Activated T-helper 1 cell treated with anti-CD3 and anti-CD28 coated beads, Interleukin-12 subunit alpha, Interleukin-12 subunit beta, Interleukin-2, Interleukin-4 antibody, amounts not matched to agents 30 ng/mL and 10 ng/mL and 1 ng/mL, durations not matched to agents 14 hours and 24 hours and 36 hours (primary cell): ENCODE measurements at places on chromosomes 16 and 17. TPM values are rescaled to one million over a fixed set of nuclear protein-coding genes. Genes with fewer than 3 reads are reported as not detected.

- peaks cover 31% of the 10 kb centered on the region for H3K4me1 ChIP-seq
- H3K27me3 ChIP-seq, result no peaks in the 10 kb centered on the region
- H3K4me3 ChIP-seq, result peak overlapping the region; percentile 87
- no peak overlapping the region for H3K27ac ChIP-seq
These were observed 1.2 kb downstream of the COASY start for GRCh38 chr17:42563143-42563509.

DNA sequence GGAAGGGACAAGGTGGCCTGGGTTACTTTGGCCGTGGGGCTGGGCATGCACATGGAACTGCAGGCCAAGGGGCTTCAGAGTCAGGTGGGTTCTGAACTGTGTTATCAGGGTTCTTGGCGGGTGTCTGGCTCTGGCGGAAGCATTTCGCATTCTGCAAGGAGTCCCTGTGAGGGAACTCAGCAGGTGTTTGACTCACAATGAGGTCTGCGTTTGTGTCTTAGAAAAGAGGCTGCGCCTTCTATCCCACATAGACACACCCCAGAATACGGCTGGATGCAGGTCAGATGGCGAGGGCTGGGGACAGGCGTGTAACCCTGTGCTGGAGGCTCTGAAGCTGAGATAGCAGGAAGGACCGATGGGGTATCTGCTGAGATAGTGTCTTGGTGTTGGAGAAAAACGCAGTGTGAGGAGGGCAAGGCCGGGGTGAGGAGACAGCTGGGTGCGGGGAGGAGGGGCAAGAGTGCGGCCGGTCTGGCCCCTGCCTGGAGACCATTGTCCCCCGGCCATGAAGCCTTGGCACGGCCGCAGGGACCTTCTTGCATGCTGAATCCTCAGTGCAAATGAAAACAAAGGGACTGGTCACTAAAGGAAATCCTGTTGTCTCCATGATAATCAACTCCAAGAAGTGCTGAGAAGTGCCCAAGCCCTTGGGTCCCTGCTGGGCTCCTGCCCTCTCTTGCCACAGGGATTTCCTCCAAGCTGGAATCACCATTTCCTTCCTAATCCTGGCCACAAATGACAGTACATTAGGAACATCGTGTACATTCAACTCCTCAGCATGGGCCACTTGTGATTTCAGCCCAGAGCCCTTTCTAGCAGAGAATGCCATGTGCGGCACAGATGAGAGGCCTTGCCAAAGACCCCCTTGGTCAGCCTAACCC is 22.8 kb upstream of the MTSS2 start:
- H3K4me1 ChIP-seq, result no peaks in the 10 kb centered on the region
- DNase-seq, result no peak
- no peak overlapping the region for H3K4me3 ChIP-seq
- H3K36me3 ChIP-seq, result no peaks in the 10 kb centered on the region

GRCh38 chr17:35138218-35138617 is 3.9 kb downstream of the NLE1 start:
- H3K27me3 ChIP-seq, result no peaks in the 10 kb centered on the region
- no peak for DNase-seq
- no peak overlapping the region for H3K27ac ChIP-seq
- peaks cover 5% of the 10 kb centered on the region for H3K4me1 ChIP-seq
- peaks cover 45% of the 10 kb centered on the region for H3K36me3 ChIP-seq

GRCh38 chr16:19783363-19784182 is 65.5 kb downstream of the IQCK start:
- no peak overlapping the region for H3K4me3 ChIP-seq
- H3K4me1 ChIP-seq, result no peaks in the 10 kb centered on the region
- DNase-seq, result no peak
- H3K27ac ChIP-seq, result no peak overlapping the region
- H3K27me3 ChIP-seq, result peaks cover 3% of the 10 kb centered on the region
- H3K36me3 ChIP-seq, result no peaks in the 10 kb centered on the region

DNA sequence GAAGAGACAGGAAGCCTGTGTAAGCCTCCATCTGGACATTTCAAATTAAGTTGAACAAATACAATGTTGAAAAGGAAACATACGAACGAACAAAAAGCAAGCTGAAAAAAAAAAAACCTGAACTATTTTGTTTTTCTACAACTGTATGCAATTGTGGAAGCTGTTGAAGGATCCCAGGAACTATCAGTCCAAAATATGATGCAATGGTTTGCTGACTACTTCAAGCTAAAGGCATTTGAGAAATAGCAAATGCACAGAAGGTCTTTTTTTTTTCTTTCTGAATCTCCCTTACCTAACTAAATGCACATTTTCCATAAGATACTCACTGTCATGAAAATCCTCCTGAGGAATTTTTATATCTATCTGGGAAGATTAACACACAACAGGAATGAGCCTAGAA is 40.2 kb downstream of the MAF start:
- no peaks in the 10 kb centered on the region for H3K4me1 ChIP-seq
- H3K27me3 ChIP-seq, result peaks cover 13% of the 10 kb centered on the region
- no peaks in the 10 kb centered on the region for H3K36me3 ChIP-seq
- no peak overlapping the region for H3K27ac ChIP-seq
- no peak overlapping the region for H3K4me3 ChIP-seq
- no peak for DNase-seq

Gene SLFN11
- total RNA-seq, result 70.8 and 76.0 TPM in 2 replicates

Gene CCL3
- total RNA-seq, result 1,244 and 1,261 TPM in 2 replicates

DNA sequence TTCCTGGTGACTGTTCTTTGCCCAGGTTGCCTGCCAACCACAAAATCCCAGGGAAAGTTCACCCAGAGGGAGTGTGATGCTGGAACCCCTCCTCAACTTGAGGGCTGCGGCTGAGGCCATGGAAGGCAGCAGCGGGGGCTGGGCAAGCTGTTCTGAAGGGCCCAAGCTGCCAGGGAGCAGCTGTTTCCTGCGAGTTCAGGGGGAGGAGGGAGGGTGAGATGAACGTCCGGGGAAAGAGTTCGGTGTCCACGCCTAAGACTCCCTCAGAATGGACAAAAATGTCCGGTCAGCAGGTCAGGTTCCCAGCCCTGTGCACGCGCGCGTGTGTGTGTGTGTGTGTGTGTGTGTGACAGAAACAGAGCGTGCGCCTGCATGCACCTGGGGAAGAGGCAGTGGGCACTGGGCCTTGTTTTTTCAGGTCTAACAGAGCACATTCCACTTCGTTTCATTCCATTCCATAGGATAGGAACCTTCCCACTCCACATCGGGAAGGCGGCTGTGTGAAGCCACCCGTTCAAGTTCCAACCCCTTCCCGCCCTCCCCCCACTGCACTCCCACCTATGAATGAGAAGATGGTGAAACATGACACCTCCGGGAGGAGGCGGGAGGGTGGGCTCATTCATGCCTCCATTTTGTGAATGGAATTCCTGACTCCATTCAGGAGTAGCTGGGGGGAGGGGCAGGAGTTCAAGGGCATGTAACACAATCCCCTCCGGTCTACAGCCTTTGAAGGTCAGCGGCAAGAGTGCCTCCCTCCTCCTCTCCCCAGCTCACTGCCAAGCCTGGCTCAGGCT is 15.7 kb downstream of the ETV4 start:
- H3K27me3 ChIP-seq, result no peaks in the 10 kb centered on the region
- no peak overlapping the region for H3K4me3 ChIP-seq
- no peaks in the 10 kb centered on the region for H3K4me1 ChIP-seq

Gene CX3CL1
- total RNA-seq, result not detected in 2 replicates

GRCh38 chr16:62036802-62037135 is 531 bp upstream of the CDH8 start:
- no peak for DNase-seq
- H3K4me1 ChIP-seq, result no peaks in the 10 kb centered on the region
- H3K27ac ChIP-seq, result no peak overlapping the region
- H3K36me3 ChIP-seq, result no peaks in the 10 kb centered on the region

- no peak overlapping the region for H3K27ac ChIP-seq
- no peak overlapping the region for H3K4me3 ChIP-seq
- peaks cover 5% of the 10 kb centered on the region for H3K4me1 ChIP-seq
- H3K27me3 ChIP-seq, result no peaks in the 10 kb centered on the region
- no peak for DNase-seq
These were observed 79.4 kb downstream of the CCDC182 start for GRCh38 chr17:57665696-57666095.

DNA sequence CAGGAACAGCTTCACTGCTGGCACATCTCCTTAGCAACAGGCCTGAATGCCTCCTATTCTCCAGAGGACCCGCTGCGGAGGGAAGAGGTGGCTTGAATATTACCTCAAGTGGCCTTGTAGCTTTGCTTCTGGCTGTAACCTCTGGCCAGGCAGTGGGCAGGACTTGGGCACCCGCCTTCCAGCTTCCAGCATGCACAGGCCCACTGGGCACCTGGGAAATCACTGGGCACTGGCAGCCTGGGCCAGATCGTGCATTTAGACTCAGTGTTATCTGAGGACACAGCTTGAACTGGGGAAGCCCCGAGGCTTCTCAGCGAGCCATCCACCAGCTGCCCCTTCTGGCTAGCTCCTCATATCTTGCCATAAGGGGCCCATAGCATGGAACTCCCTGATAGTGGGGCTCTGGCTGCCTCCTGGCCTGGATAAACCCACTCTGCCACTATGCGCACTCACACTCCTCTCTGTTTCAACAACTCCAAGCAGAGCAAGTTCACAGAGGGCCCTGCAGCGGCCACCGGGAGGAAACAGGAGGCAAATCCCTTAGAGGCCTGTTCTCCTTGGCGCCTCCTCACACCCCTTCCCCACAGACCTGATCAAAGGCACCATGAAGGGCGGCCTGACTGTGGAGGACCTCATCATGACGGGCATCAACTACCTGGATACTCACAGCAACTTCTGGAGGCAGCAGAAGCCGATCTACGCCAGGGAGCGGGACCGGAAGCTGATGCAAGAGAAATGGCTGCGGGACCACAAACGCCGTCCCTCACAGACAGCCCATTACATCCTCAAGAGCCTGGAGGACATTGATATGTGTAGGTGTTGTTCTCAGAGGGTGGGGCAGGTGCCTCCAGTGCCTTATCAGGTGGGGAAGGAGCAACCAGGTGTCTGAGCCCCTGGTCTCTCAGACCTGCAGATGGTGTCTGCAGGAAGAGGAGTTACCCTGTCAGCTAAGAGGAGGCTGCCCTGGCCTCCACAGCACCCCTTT is 7.8 kb downstream of the ODAD4 start:
- H3K27ac ChIP-seq, result no peak overlapping the region
- DNase-seq, result no peak
- H3K4me1 ChIP-seq, result no peaks in the 10 kb centered on the region

DNA sequence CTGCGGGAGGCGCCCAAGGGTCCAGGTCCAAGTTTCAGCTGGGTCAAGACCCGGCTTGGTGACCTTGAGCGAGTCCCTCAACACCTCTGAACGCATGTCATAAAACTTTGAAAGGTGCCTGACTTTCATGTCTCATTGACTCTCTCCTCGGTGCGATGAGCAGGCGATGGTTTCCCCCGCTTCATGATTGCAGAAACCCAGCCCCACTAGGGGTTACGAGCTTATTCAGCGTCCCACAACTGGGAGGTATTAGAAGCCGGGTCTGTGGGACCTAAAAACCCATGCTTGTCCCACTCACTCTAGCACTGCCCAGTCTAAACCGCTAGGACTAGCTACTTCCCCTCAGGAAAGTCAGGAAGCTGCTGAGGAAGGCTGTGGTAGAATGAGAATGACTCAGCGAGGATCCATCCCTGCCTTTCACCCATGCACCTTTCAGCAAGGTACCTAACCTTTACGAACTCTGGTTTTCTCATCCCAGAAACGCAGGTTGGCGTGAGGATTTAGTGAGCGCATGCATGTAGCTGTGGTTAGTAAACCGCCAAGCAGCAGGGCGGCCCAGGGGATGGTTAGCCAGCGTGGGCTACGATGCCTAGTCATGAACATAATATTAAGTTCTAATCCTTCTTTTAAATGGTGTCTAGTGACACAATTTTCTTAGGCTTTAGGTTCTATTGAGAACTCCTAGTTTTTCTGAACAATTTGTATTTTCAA is 26.2 kb upstream of the RFFL start:
- H3K36me3 ChIP-seq, result peaks cover 3% of the 10 kb centered on the region
- DNase-seq, result no peak
- peaks cover 50% of the 10 kb centered on the region for H3K4me1 ChIP-seq
- H3K4me3 ChIP-seq, result peak overlapping the region; percentile 82
- H3K27ac ChIP-seq, result peak overlapping the region; percentile 95

Gene DPEP1
- total RNA-seq, result not detected in 2 replicates

Gene SLC16A13
- 14.3 and 14.8 TPM in 2 replicates for total RNA-seq

DNA sequence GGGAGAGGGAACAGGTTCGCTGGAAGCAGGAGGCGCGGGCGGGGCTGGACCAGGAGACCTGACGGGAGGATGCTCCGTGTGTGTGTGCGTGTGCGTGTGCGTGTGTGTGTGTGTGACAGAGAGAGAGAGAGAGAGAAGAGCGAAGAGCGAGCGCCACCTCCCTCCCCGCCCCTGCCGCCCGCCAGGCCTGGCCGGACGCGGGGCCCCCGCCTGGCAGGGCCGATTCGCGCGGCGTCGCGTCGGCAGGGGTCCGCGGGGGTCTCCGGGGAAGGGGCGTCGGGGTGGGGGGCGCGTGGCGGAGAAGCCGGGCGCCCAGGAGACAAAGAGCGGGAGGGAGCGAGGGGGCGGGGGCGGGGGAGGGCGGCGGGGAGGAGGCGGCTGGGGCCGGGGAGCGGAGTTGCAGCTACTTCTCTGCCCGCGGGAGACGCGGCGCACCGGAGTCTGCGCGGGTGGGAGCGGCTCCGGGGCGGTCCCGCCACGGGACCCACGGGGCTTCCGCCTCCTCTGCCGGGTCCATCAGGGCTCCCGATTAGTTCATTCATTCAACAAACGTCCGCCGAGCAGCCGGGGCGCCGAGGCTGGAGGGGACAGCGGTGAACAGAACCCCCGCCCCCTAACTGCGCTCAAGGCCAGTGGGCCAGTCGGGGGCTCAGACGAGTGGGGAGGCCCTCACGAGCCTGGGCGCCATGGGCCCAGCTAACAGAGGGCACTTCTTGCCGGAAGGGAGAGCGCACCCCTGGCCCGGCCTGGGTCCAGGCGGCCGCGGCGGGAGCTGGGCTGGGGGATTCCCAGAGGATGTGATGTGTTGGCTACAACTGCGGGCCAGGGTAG is at the start of gene SAMD14:
SAMD14 (minus strand) TSS at position 433 of the 831 bp plus-strand sequence. CDS start 5,201 bp downstream, outside the sequence.
- DNase-seq, result peak; percentile 52
- H3K27me3 ChIP-seq, result peaks cover 26% of the 10 kb centered on the region
- H3K36me3 ChIP-seq, result peaks cover 14% of the 10 kb centered on the region
- peak within 1 kb of the TSS; percentile 83 for H3K4me3 ChIP-seq

Gene CLEC3A
- total RNA-seq, result not detected in 2 replicates

DNA sequence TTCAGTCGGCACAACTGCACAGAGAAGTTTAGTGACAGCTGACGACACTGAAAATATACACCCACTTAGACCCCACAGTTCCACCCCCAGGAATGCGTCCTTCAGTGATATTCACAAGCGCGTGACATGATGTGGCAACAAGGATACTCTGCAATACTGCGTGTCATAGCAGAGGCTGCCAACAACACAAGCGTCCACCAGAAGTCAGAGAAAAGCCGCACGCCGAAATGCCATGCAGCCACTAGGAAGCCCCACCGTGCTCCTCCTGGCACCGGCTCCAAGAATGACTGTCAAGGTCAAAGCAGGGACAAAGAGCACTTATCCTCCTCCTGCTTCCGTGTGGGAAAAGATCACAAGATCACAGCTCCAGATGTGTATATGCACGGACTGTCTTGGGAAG is 3.5 kb downstream of the ATP2A3 start:
- peak overlapping the region; percentile 68 for H3K27ac ChIP-seq
- peak overlapping the region; percentile 64 for H3K4me3 ChIP-seq
- DNase-seq, result no peak
- H3K27me3 ChIP-seq, result no peaks in the 10 kb centered on the region
- H3K4me1 ChIP-seq, result peaks cover 63% of the 10 kb centered on the region
- H3K36me3 ChIP-seq, result peaks cover 12% of the 10 kb centered on the region

Gene MLLT6
- total RNA-seq, result 250 and 252 TPM in 2 replicates

Gene RNF222
- not detected in 2 replicates for total RNA-seq

GRCh38 chr17:623121-623520 is 91.5 kb downstream of the VPS53 start:
- no peaks in the 10 kb centered on the region for H3K27me3 ChIP-seq
- H3K4me1 ChIP-seq, result peaks cover 6% of the 10 kb centered on the region
- peaks cover 35% of the 10 kb centered on the region for H3K36me3 ChIP-seq
- H3K4me3 ChIP-seq, result no peak overlapping the region
- no peak overlapping the region for H3K27ac ChIP-seq

GRCh38 chr16:47142486-47142820 is 1.3 kb downstream of the NETO2 start:
- H3K4me3 ChIP-seq, result peak overlapping the region; percentile 90
- peaks cover 46% of the 10 kb centered on the region for H3K4me1 ChIP-seq
- H3K27me3 ChIP-seq, result peaks cover 16% of the 10 kb centered on the region
- peaks cover 10% of the 10 kb centered on the region for H3K36me3 ChIP-seq
